Glomerular endothelial cell (primary cell): ENCODE measurements at places on chromosomes 1 and 21.

DNA sequence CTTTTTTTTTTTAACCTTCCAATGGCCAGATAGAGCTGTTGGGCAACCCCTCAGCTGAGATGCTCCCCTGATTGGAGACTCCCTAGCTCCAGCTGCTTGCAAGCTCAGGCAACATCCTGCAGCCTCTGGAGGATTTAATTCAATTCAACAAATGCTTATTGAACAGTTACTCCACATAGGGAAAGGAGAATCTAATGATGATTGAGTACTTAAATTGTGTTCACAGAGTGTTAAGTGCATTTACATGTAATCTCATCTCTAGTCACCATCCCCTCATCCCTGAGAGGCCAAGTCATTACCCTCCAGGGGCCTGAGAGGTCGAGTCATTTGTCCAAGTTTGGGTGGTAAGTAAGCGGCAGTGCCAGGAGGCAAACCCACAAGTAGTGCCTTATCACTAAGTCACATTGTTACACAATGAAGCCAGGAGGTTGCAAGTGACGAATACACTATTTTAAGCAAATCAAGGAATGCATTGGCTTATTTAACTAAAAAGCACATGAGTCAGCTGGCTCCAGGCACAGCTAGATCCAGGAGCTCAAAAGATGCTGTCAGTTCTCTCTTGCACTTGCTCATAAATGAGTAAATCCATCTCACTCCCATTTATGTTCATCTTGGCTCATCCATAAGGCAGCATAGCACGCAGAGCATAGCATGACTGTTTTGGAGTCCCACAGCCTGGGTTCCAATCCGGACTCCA, 64.3 kb downstream of the OPTC start:
- peak; percentile 20 for DNase-seq

DNA sequence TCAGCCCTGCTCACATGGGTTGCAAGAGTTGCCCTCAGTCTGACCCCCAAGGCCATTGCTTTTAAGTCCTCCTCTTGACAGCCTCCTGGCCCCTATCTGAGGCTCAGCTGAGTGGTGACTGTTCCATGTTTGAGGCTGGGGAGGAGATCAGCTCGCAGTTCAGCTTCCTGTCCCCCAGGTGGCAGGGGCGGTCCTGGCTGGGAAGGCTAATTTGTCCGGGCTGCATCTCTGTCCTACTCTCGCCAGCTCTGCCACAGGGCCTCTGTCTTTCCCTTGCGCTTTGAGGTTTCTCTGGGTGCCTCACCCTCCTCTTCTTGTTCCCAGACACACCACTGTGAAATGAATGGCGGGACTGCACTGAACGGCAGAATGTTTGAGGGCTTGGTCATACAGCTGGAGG, 157.3 kb downstream of the KCNJ6 start:
- DNase-seq = no peak

GRCh38 chr1:217097819-217098218, 374.6 kb upstream of the ESRRG start:
- DNase-seq = no peak

DNA sequence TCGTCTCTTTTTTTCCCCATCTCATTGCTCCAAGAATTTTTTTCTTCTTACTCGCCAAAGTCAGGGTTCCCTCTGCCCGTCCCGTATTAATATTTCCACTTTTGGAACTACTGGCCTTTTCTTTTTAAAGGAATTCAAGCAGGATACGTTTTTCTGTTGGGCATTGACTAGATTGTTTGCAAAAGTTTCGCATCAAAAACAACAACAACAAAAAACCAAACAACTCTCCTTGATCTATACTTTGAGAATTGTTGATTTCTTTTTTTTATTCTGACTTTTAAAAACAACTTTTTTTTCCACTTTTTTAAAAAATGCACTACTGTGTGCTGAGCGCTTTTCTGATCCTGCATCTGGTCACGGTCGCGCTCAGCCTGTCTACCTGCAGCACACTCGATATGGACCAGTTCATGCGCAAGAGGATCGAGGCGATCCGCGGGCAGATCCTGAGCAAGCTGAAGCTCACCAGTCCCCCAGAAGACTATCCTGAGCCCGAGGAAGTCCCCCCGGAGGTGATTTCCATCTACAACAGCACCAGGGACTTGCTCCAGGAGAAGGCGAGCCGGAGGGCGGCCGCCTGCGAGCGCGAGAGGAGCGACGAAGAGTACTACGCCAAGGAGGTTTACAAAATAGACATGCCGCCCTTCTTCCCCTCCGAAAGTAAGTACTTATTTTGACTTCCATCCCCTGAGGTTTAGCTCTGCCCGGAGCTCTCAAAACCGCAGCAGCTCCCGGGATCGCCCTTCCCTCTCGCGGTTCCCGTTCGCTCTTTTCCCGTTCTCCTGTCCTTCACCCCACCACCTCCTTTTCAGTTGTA, 1.5 kb downstream of the TGFB2 start:
- DNase-seq = no peak

GRCh38 chr21:40466893-40467483, 380.0 kb downstream of the DSCAM start:
- DNase-seq = no peak

GRCh38 chr1:237562242-237562823, 328.4 kb downstream of the ZP4 start:
- peak; percentile 31 for DNase-seq

DNA sequence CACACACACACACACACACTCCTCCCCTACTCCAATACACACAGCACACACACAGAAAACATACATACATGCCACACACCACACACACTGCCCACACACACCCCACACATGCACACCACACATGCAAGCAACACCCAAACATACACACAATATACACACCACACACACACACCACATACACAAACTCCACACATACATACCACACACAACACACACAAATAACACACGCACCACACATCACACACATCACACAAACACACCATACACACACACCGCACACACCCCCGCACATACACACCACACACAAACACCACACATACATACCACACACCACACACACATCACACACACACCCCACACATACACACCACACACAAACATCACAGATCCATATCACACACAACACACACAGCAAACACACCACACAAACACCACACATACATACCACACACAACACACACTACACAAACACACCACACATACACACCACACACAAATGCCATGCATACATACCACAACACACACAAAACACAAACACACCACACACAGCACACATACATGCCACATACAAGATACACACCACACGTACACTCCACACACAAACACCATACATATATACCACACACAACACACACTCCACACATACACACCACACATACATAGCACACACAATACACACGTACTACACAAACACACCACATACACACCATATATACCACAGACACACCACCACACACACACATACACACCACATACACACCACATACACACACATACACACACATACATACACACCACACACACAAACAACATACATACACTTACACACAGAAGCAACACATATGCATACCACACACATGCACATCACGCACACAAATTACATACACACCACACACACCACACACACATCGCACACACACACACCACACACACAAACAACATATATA, 932 bp upstream of the RAB7B start:
- DNase-seq = no peak

DNA sequence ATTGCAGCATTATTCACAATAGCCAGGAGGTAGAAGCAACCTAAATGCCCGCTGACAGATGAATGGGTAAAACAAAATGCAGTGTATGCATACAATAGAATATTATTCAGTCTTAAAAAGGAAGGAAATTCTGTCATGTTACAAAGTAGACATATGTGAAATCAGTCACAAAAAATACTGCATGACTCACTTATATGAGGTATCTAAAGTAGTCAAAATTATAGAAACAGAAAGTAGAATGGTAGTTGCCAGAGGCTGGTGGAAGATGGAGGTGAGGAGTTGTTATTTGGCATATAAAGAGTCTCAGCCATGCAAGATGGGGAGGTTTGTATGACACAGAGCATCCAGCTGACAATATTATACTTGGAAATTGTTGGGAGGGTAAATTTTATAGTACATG, 43.0 kb upstream of the EGLN1 start:
- DNase-seq = no peak
